ENCODE measurements at places on chromosomes 2 and 18. TPM values are rescaled to one million over a fixed set of nuclear protein-coding genes. Genes with fewer than 3 reads are reported as not detected.

- H3K27me3 ChIP-seq = no peaks in the 10 kb centered on the region
- H3K36me3 ChIP-seq = no peaks in the 10 kb centered on the region
- no peak overlapping the region for H3K4me3 ChIP-seq
- H3K27ac ChIP-seq = no peak overlapping the region
Observed at GRCh38 chr2:201820383-201821007, 14.2 kb downstream of the CDK15 start.

- no peak overlapping the region for H3K27ac ChIP-seq
- H3K4me1 ChIP-seq = no peaks in the 10 kb centered on the region
- no peak overlapping the region for H3K4me3 ChIP-seq
- no peaks in the 10 kb centered on the region for H3K36me3 ChIP-seq
- no peak for DNase-seq
- no peaks in the 10 kb centered on the region for H3K27me3 ChIP-seq
Observed at GRCh38 chr18:55497825-55498403, 90.1 kb downstream of the TCF4 start.

Gene HOXD13
- not detected for polyA plus RNA-seq

DNA sequence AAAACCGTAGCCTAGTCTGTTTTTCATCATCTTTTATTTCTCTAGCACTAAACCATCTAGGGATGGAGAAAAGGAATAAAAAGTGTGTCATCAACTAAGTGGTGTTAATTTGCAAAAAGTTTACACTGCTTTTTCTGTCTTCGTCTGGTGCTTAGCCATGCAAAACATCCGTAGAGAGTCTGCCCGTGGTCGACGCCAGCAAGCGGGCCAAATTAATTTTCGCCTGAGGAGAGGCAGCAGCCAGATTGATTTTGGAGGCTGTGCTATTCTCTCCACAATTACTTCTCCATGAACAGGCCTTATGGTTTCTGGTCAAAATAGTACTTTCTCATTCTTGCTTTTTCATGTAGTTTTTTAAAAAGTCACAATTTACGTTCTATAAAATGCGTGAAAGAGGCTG, 46.3 kb downstream of the TNFRSF11A start:
- no peak for DNase-seq
- no peaks in the 10 kb centered on the region for H3K4me1 ChIP-seq
- H3K36me3 ChIP-seq = peaks cover 12% of the 10 kb centered on the region
- no peak overlapping the region for H3K27ac ChIP-seq

- no peaks in the 10 kb centered on the region for H3K27me3 ChIP-seq
- no peak overlapping the region for H3K27ac ChIP-seq
- no peaks in the 10 kb centered on the region for H3K4me1 ChIP-seq
Observed at GRCh38 chr2:155301221-155301620, 602.7 kb downstream of the KCNJ3 start.

DNA sequence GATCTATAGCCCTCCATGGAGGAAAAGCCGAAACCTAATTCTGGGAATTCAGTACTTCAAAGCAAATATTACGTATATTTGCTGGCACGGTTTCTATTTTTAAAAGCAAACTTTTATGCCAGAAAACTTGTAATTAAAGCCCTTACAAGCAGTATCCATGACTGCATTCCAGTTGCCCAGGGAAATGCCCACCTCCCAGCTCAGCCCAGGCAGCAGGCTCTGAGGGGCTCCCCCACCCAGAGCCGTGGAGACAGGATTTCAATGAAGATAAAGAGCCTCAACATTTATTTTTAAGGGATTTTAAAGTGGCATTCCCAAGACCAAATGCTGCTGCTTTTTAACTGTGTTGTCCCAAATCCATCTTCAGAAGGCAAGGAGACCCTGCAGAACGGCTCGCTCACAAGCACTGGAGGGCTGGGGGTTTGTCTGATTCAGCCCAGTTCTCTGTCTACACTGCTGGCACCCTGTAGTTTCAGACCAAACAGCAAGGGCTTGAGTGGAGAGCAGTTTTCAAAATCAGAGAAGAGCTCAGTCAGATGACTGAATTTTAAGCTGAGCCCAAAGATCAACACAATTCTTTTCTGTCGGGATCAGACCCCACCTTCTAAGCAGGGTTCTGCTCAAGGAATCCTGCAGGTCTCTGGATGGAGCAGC, 105.1 kb downstream of the KCNF1 start:
- no peak overlapping the region for H3K27ac ChIP-seq
- peaks cover 28% of the 10 kb centered on the region for H3K27me3 ChIP-seq
- no peaks in the 10 kb centered on the region for H3K36me3 ChIP-seq
- no peak for DNase-seq
- no peak overlapping the region for H3K4me3 ChIP-seq

- no peaks in the 10 kb centered on the region for H3K36me3 ChIP-seq
- no peak overlapping the region for H3K4me3 ChIP-seq
- H3K27me3 ChIP-seq = no peaks in the 10 kb centered on the region
- peaks cover 13% of the 10 kb centered on the region for H3K4me1 ChIP-seq
- H3K27ac ChIP-seq = no peak overlapping the region
Observed at GRCh38 chr2:60490441-60490840, 63.0 kb downstream of the BCL11A start.

- H3K4me1 ChIP-seq = peaks cover 15% of the 10 kb centered on the region
- no peak for DNase-seq
- H3K4me3 ChIP-seq = peak overlapping the region; percentile 45
- no peaks in the 10 kb centered on the region for H3K36me3 ChIP-seq
- no peak overlapping the region for H3K27ac ChIP-seq
Observed at GRCh38 chr2:241804326-241805229, 4.4 kb upstream of the NEU4 start.

DNA sequence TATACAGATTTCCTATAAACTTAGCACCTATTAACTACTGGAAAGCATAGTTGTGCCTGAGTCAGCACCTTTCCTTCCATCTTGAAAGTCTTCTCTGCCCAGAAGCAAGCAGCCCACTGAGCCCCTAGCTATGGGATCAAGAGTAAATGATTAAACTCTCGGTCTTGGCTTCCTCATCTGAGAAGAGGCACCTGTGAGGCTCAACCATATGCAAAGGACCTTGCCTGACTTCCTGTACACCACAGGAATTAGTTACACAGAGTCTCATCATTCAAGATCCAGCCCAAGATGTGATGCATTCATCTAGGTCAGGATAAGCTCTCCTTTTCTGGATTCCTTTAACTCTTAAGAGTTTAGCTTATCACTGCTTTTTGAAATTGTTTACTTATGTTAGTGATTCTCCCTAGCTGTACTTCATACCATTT, 96.0 kb downstream of the CDH2 start:
- H3K27ac ChIP-seq = no peak overlapping the region
- DNase-seq = no peak
- no peaks in the 10 kb centered on the region for H3K36me3 ChIP-seq
- no peaks in the 10 kb centered on the region for H3K4me1 ChIP-seq

GRCh38 chr2:237701859-237702390, 74.5 kb downstream of the LRRFIP1 start:
- no peak for DNase-seq
- H3K27ac ChIP-seq = peak overlapping the region; percentile 98
- H3K4me1 ChIP-seq = peaks cover 99% of the 10 kb centered on the region
- H3K36me3 ChIP-seq = no peaks in the 10 kb centered on the region
- no peaks in the 10 kb centered on the region for H3K27me3 ChIP-seq

Gene LRRC30
- polyA plus RNA-seq = not detected

GRCh38 chr2:99317161-99317872, 16.3 kb upstream of the LYG1 start:
- no peaks in the 10 kb centered on the region for H3K27me3 ChIP-seq
- H3K4me1 ChIP-seq = no peaks in the 10 kb centered on the region
- no peak overlapping the region for H3K27ac ChIP-seq

Gene SCYGR2
- polyA plus RNA-seq = not detected

DNA sequence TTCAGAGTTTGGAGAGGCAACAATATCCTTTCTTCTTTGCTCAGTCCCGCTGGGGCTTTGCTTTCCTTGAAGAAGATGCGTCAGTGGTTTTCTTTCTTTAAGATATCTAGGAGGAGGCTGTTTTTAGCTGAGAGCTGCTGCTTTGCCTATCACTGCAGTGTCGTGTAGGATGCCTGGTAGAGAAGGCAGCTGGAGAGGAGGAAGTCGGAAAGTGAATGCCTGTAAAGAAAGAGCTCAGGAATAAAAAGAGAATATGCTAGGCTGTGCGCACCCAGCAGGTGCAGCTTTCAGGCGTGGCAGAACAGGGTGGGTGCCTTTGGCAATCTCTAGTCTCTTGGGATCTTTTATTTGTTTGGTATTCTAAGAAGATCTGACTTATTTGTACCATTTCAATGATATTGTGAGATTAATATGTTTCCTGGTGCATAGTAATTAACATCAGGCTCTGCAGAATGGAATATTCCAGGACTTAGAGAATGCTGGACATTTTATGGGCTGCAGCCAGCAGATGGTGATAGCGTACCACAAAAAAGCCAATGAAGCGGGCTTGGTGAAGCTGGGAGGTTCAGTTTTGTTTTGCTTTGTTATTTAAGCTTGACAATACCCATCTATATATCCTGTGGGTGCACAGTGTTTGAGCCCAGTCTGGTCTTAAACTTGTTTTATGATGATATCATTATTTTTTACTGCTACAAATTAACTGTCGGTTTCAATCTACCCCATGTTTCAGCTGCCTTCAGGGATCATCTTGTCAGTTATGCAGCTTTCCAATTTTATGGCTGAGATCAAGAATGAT, 34.9 kb downstream of the CAVIN2 start:
- DNase-seq = peak; percentile 88
- H3K36me3 ChIP-seq = no peaks in the 10 kb centered on the region
- H3K4me1 ChIP-seq = no peaks in the 10 kb centered on the region

- H3K27ac ChIP-seq = peak overlapping the region; percentile 29
- no peak overlapping the region for H3K4me3 ChIP-seq
- no peak for DNase-seq
- no peaks in the 10 kb centered on the region for H3K27me3 ChIP-seq
Observed at GRCh38 chr18:7369006-7369405, 138.1 kb downstream of the LRRC30 start.

DNA sequence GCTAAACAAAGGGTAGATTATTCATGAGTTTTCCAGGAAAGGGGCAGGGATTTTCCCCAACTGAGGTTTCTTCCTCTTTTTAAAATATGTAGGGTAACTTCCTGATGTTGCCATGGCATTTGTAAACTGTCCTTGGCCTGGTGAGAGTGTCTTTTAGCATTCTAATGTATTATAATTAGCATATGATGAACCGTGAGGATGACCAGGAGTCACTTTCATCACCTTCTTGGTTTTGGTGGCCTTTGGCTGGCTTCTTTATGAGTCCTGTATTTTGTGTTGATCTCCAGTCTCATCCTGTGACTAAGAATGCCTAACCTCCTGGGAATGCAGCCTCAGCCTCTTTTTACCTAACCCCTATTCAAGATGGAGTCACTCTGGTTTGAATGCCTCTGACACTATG, 391.0 kb upstream of the LINC00305 start:
- H3K27ac ChIP-seq = no peak overlapping the region
- H3K36me3 ChIP-seq = no peaks in the 10 kb centered on the region
- H3K4me1 ChIP-seq = no peaks in the 10 kb centered on the region
- no peaks in the 10 kb centered on the region for H3K27me3 ChIP-seq

- DNase-seq = no peak
- H3K27me3 ChIP-seq = peaks cover 4% of the 10 kb centered on the region
- H3K4me3 ChIP-seq = peak overlapping the region; percentile 91
- no peaks in the 10 kb centered on the region for H3K36me3 ChIP-seq
- H3K27ac ChIP-seq = no peak overlapping the region
Observed at GRCh38 chr2:233853883-233854240, 473 bp downstream of the HJURP start.

Gene CYTIP
- 17.9 TPM for polyA plus RNA-seq

DNA sequence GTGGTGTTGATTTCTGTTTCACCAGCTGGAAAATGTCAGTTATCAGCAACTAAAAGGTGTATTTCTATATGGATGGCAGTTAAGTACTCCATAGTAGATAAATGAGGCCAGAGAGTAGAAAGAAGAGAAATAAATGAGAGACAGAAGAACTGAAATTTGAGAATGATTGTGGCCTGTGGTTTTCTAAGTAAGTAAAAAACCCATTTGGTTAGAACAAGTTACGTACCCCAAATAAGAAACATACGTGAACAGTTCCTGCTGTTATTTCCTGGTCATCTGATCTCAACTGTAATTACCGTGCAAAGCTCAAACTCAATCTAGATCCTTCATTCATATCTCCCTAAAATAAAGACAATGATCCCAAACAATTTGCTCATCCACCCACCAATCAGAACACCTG, 181.3 kb downstream of the PID1 start:
- no peak for DNase-seq
- no peaks in the 10 kb centered on the region for H3K4me1 ChIP-seq
- H3K4me3 ChIP-seq = no peak overlapping the region
- H3K36me3 ChIP-seq = no peaks in the 10 kb centered on the region
- H3K27ac ChIP-seq = no peak overlapping the region

GRCh38 chr18:70322385-70322784, 33.5 kb downstream of the SOCS6 start:
- H3K27me3 ChIP-seq = no peaks in the 10 kb centered on the region
- DNase-seq = no peak
- H3K4me1 ChIP-seq = peaks cover 17% of the 10 kb centered on the region
- no peak overlapping the region for H3K4me3 ChIP-seq

GRCh38 chr18:76993573-76993972, 139.0 kb downstream of the MBP start:
- no peaks in the 10 kb centered on the region for H3K27me3 ChIP-seq
- H3K4me3 ChIP-seq = no peak overlapping the region
- no peak overlapping the region for H3K27ac ChIP-seq
- DNase-seq = no peak

- no peaks in the 10 kb centered on the region for H3K27me3 ChIP-seq
- H3K36me3 ChIP-seq = no peaks in the 10 kb centered on the region
- DNase-seq = no peak
- H3K4me1 ChIP-seq = no peaks in the 10 kb centered on the region
Observed at GRCh38 chr2:219736209-219736608, 108.8 kb downstream of the SLC4A3 start.

DNA sequence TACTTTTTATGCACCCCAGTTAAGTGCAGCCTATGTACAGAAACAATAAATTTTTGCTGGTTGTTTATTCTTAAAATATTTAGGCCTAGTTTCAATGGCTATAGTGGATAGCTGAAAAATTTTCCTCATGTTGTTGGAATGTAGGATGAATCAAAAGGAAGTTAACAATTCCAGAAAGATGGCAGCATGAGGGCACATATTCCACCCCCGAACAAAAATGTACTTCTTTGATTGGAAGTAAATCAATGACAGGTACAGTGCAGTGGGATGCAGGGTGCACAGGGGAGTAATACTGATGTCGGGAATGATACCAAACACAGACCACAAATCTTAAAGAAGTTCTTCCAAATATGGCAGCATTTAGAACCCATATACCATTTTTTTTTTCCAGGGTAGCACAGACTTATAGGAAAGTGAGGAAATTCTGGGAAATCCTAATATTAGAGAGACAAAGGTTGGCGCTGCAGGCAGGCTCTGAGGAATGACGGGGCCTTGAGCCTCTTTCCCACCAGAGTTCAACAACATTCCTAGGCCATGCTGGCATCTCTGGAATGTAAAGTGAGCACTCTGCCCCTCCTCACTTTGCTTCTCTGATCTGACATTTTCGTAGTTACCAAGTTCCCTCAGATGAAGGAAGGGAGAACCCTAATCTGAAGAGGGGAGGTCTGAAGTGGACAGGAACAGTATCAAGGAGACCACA, 36.6 kb upstream of the IKZF2 start:
- no peak overlapping the region for H3K4me3 ChIP-seq
- no peaks in the 10 kb centered on the region for H3K4me1 ChIP-seq
- no peak for DNase-seq
- H3K36me3 ChIP-seq = no peaks in the 10 kb centered on the region

Gene TWIST2
- 13.0 TPM for polyA plus RNA-seq

Gene LRP1B
- 0.12 TPM for polyA plus RNA-seq

GRCh38 chr2:122194546-122194945, 439.1 kb downstream of the TSN start:
- H3K27me3 ChIP-seq = no peaks in the 10 kb centered on the region
- no peak overlapping the region for H3K4me3 ChIP-seq
- H3K27ac ChIP-seq = no peak overlapping the region
- H3K4me1 ChIP-seq = no peaks in the 10 kb centered on the region
- H3K36me3 ChIP-seq = no peaks in the 10 kb centered on the region

Gene PARD6G
- polyA plus RNA-seq = 1.5 TPM

Gene MYL1
- 0.45 TPM for polyA plus RNA-seq
